Fibroblast of the aortic adventitia (primary cell): ENCODE measurements at places on chromosomes 7 and 10. TPM values are rescaled to one million over a fixed set of nuclear protein-coding genes. Genes with fewer than 3 reads are reported as not detected.

DNA sequence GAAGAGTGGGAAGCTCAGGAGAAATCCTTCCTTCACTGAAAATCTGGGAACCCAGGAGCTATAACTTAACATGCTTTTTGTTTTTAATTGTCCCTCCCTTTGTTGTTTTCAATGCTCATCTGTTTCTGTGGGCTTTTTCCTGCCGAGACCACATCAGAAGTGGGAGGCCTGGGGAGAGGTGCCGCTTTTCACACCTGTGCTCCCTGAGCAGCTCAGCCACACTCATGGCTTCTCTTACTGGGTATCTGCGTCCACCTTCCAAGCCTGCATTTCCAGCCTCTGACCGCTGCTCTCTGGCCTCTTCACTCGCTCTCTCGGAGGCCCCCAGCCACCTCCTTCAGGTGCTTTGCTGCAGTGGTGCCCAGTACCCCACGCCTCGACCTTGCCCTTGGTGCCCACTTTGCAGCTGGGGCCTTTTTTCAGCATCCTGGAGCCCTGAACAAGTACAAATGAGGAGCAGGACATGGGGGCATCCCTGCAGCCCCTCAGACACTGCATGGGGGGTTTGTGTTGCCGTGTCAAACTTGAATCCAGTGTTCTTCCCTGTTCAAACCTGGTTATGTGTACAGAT lies 9.9 kb downstream of the C7orf57 start:
- DNase-seq = no peak

DNA sequence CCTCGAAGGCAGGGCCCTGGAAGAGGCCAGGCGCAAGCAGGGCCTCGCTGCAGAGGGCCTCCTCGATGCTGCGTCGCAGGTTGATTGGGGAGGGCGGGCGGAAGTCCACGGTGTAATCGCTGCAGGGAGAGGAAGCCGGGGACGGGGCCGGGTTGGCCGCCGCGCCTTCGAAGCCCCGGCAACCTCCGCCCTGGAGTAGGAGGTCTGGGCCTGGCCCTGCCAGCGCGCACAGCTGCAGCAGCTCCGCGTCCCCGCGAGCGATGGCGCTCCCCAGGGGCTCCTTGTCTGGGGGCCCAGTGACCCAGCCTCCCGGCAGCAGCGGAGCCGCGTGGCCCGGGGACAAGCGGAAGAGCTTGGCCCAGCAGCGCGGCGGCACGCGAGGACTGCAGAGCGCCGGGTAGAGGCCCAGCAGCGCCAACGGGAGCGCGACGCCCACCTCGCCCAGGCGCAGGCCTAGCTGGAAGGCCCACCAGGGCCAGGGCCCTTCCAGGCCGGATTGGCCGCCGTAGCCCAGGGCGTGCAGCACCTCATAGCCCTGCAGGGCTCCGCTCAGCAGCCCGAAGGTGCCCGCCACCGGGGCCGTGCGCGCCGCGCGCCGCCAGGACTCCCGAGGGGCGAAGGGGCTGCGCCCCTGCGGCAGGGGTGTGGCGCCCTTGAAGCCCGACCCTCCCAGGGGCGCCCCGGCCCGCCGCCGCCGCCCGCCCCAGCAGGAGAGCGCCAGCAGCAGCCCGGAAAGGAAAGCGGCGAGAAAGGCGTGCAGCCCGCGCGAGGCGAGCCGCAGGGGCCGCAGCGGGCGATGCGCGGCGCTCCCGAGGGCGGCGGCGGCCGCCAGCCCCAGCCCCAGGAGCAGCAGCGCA lies 7.8 kb upstream of the RBM28 start:
- no peak for DNase-seq

The ANXA8 gene
- 0.18 and 1.5 TPM in 2 replicates for total RNA-seq

- DNase-seq = no peak
These were observed 127.7 kb upstream of the AOAH start for GRCh38 chr7:36852017-36852416.

The CPEB3 gene
- total RNA-seq = 0.99 and 1.7 TPM in 2 replicates

The AGBL3 gene
- 0.41 and 2.9 TPM in 2 replicates for total RNA-seq

DNA sequence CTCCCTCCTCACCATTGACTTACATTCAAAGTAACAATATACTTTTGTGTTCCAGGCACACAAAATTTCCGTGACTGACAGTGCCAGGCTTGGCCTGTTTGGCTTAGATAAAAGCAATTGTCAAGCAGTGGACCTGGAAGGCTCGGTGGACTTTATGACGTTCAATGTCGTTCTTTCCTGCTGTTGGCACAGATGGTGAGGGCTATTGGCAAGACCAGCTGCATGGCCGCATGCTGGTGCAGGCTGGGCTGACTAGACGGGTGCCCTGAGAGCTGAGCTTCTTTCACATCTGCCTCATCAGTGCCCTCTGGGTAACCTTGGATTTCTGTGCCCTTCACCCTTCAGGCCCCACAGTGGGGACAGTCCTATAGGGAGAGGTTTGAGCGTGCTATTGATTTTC lies 45.2 kb downstream of the WIPF3 start:
- DNase-seq = no peak

DNA sequence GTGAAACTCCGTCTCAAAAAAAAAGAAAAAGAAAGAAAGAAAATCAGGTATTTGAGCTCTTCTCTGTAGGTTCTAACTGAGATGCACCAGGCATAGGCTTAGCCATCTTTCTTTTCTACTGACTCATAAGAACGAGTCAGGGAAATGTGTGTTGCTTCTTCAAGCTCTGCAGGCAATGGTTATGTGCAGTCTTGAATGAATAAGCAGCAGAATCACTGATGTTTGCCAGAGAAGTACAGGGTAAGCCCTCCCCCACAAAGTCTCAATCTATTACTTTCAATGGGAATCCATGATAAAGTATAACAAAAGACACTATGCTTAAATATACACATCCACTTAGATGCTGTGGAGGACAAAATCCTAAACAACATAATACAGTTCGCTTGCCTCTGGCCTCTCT lies 239.2 kb downstream of the PARD3 start:
- peak; percentile 34 for DNase-seq

DNA sequence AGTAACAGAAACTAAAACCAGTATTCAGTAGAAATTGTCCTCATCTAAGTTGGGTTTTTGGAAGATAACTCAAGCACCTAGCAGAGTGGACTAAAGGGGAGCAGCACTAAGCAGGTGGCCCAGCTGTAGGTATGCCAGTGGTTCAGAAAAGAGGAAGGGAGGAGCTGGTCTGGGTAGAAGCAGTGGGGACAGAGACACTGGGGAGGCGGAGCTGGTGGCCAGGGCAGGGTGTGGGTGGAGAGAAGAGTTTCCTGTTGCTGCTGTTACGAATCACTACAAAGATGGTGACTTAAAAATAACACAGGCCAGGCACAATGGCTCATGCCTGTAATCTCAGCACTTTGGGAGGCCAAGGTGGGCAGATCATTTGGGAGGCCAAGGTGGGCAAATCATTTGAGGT lies 136.2 kb downstream of the WDR11 start:
- no peak for DNase-seq

DNA sequence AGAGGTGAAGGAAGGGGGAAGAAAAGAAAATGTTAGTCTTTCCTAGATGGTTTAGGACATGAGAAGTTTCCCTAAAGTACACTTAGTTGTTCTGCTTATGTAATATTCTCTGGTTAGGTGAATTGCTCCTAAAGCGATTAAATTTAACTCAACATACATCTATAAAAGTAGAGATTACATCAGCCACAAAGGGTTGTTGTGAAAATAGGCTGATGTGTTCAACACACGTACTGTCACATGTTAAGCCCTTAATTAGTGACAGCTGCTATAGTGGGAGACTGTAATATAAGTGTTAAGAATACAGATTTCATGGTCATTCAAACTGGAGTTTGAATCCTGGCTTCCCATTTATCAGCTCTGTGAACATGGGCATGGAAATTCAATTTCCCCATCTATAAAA lies 12.8 kb downstream of the HECTD2 start:
- no peak for DNase-seq

GRCh38 chr7:95396136-95397032 lies at the start of gene PON3:
PON3 (minus strand) TSS chr7:95396375; CDS start chr7:95396350, 25 bp downstream.
- DNase-seq = no peak

DNA sequence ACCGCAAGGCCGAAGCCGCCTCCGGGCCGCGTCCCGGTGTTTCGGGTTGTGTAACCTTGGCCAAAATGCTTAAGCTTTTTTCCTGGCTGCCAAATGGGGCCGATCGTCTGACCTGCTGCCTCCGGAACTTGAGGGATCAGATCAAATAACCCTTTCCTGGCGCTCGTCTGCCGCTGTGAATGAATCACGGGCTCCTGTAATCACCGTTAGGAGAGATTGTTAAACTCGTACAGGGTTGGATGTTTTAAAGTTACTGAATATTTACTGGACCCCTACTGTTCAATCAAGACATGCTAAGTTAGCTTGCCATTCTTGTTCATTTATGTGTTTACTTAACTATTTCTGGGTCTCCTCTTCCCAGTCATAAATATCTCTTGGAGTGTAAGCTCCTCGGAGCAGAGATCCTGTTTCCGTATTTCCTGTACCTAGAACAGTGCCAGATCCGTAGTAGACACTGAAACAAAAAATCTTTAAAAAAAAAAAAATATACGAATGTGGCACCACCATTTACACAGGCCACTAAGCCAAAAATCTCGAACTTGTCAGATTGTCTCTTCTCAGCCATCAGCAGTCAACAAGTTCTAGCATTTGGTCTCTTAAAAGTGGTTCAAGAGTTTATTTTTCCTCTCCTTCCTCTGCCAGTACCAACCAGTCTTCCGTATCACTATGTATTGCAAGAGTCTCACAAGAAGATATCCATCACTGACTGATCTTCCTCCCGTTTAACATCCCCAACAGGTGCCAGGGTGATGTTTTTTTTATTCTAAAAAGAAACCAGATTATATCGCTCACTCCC lies 650 bp upstream of the TM9SF3 start:
- peak; percentile 86 for DNase-seq

The LFNG gene
- 0.72 and 2.3 TPM in 2 replicates for total RNA-seq

The ADAM8 gene
- total RNA-seq = 0.36 TPM in 1 of 2 replicates, not detected in the other

The RELN gene
- total RNA-seq = 7.5 and 88.7 TPM in 2 replicates

The OR2A7 gene
- total RNA-seq = 0.81 and 0.98 TPM in 2 replicates

- no peak for DNase-seq
These were observed 9.3 kb upstream of the GTPBP4 start for GRCh38 chr10:978826-979421.

- no peak for DNase-seq
These were observed 64.4 kb upstream of the PLPP4 start for GRCh38 chr10:120392671-120393079.

GRCh38 chr10:73054286-73054685 lies 42.4 kb downstream of the P4HA1 start:
- no peak for DNase-seq

DNA sequence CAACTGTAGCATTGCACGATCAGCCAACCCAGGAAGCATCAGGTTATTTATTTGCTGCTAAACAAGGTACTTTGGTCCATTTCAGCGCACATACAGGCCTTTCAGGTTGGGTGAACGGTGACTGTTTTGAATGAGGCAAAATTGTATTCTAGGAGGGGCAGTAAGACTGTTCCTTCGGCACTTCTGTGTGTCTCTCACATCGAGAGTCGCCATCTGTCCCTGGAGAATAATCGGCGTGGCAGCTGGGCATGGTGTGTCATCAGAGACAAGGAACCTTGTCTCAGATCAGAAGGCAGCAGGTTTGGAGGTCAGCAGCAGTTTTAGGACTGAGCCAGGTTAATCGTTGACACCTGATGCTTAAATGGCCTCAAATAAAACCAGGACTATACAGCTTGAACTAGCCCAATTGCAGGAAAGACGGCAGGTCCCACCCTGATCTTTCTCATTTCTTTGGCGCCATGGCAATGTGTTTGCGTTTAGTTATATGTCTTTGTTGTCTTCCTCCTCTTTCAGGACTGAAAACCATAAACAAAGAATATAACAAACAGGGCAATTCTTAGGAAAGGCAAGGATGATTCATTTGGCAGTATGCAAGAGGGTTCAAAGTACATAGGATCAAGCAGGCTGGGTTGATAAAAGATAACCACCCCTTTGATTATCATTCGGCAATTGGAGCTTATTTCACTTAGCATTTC lies 92.0 kb upstream of the PRR15 start:
- no peak for DNase-seq

DNA sequence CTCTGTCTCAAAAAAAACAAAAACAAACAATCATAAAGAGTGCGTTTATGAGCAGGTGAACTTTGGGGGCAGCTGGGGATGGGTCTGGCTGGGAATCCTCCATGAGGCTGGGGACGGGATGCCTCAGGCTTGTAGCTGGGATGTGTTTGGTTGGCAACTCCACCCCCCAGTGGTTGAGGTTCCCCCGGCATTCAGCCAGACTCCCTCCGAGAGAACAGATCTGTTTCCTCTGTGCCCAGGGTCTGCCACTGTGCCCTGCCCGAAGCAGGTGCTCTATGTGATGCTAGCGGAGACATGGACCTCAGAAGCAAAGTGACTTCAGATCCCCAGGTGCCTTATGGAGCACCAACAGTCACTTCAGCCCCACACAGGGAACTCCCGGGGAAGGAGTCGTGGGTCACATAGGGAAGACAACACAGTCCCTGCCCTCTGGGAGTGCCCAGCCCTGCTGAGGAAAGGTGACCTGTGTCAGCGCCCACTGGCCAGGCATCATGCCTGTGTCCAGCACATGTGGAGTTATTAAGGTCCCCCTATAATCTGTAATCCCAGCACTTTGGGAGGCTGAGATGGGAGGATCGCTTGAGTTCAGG lies 29.3 kb upstream of the GTF2IRD1 start:
- no peak for DNase-seq

DNA sequence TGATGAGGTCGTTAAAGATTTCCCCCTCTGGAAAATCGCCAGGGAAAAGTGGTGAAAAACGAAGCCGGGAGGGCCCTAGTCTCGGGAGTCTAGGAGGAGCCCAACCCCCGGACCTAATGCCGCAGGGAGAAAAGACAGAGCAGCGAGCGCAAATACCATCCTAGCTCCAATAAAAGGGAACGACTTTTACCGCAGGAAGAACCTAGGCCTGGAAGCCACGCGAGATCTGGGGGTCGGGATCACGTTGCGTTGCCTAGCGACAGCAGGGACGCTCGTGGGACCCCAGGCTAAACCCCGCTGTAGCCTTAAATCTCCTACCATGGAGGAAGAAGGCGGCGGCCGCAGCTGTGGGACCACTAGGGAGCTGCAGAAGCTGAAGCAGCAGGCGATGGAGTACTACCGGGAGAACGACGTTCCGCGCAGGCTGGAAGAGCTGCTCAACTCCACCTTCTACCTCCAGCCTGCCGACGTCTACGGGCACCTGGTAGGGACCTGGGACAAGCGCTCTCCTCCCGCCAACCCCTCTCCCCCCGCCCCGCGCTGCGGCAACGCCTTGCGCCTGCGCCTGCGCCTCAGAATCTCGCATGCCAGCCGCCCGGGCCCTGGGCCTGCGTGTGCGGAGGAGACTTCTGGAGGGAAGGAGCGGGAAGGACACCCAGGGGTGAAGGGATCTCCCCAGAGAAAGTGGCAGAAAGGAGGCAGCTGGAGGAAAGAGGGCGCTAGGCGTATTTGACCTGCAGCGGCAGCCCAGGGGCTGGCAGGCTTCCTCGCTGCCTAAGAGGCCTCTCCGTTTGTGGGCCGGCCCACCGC lies at the start of gene ENO4:
Gene ENO4, plus strand, starts transcription at position 252 of the 810 bp plus-strand sequence. Its CDS starts 68 bp downstream, at position 320.
- DNase-seq = peak; percentile 65

The RASA4 gene
- 11.1 and 15.1 TPM in 2 replicates for total RNA-seq
